ENCODE measurements at places on chromosomes 5 and 9. TPM values are rescaled to one million over a fixed set of nuclear protein-coding genes. Genes with fewer than 3 reads are reported as not detected.
A peak's percentile ranks its signal among the peaks of the same experiment; 100 is the strongest.

DNA sequence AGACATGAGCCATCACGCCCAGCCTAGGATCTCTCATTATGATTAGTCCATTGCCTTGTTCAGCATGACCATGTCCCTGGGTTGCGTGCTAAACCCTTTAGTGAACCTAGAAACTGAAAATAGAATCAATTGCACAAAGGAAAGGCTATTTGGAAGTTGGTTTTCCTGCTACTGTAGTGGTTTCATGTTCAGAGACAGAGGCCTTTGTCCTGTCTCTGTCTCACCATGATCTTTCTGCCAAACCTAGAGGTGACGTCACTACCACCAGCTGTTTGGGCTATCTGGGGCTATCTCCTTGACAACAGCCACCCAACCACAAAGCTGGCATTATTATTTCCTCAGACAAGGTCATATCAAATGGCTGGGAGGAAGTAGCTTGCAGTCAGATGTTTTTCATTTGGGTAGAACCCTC, 4.0 kb upstream of the CDK5RAP2 start:
- no peaks in the 10 kb centered on the region for H3K27me3 ChIP-seq
- H3K4me3 ChIP-seq = no peak overlapping the region

GRCh38 chr9:133225171-133226011, 16.3 kb upstream of the OBP2B start:
- no peak overlapping the region for H3K4me3 ChIP-seq
- no peaks in the 10 kb centered on the region for H3K36me3 ChIP-seq
- peak overlapping the region; percentile 49 for H3K27ac ChIP-seq
- H3K27me3 ChIP-seq = peaks cover 21% of the 10 kb centered on the region

DNA sequence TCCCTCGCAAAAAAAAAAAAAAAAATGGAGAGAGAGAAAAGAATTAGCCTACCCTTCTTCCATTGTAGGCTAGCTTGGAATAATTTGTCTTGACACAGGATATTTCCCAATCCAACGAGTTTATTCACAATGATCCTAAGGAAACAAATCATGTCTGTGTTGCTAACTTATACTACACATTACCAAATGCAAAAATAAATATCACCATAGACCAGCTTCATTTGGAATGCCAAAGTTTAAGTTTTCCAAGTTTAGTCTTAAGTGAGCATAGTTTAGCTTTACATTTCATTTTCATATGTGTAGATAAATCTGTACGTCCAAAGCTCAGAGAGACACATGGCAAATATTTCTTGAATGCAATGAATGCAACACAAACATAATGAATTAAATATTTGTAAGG, 1106.2 kb upstream of the DMAC1 start:
- H3K27ac ChIP-seq = no peak overlapping the region
- no peaks in the 10 kb centered on the region for H3K4me1 ChIP-seq
- no peaks in the 10 kb centered on the region for H3K36me3 ChIP-seq
- H3K27me3 ChIP-seq = peaks cover 4% of the 10 kb centered on the region

ATP10B gene
- not detected for total RNA-seq

PCDHAC2 gene
- total RNA-seq = not detected

TMEM232 gene
- total RNA-seq = 2.6 TPM

DNA sequence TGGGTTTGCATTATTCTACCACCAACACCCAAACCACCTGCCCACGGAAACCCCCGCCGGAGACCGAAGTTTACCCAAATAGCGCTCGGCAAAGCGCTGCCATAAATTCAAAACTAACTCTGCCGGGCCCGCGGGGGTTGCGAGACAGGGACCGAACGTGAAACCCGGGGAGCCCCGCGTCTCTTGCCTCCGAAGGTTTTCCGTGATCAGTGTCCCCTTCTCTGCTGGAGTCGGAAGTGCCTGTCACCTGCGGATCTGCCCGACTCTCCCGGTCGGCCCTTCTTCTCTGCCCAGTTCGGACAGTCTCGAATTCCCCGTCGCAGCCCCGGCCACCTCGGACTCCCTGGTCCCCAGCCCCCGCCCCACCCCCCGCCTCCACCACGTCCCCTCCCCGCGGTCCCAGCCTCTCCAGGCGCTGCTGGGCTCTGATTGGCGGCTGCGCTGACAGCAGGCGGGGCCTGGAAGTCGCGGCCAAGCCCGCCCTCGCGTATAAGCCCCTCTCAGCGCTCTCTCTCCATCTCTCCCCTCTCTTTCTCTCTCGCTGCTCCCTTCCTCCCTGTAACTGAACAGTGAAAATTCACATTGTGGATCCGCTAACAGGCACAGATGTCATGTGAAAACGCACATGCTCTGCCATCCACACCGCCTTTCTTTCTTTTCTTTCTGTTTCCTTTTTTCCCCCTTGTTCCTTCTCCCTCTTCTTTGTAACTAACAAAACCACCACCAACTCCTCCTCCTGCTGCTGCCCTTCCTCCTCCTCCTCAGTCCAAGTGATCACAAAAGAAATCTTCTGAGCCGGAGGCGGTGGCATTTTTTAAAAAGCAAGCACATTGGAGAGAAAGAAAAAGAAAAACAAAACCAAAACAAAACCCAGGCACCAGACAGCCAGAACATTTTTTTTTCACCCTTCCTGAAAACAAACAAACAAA, at the start of gene RORB:
RORB (plus strand) TSS at position 517 of the 929 bp plus-strand sequence. CDS start 642 bp downstream, outside the sequence.
- DNase-seq = no peak
- peak within 1 kb of the TSS; percentile 78 for H3K4me3 ChIP-seq
- H3K27me3 ChIP-seq = peaks cover 64% of the 10 kb centered on the region

- peaks cover 35% of the 10 kb centered on the region for H3K4me1 ChIP-seq
- H3K4me3 ChIP-seq = peak overlapping the region; percentile 92
- no peaks in the 10 kb centered on the region for H3K27me3 ChIP-seq
- no peak for DNase-seq
- H3K27ac ChIP-seq = peak overlapping the region; percentile 95
These were observed 101.1 kb upstream of the NR4A3 start for GRCh38 chr9:99720455-99721050.

DNA sequence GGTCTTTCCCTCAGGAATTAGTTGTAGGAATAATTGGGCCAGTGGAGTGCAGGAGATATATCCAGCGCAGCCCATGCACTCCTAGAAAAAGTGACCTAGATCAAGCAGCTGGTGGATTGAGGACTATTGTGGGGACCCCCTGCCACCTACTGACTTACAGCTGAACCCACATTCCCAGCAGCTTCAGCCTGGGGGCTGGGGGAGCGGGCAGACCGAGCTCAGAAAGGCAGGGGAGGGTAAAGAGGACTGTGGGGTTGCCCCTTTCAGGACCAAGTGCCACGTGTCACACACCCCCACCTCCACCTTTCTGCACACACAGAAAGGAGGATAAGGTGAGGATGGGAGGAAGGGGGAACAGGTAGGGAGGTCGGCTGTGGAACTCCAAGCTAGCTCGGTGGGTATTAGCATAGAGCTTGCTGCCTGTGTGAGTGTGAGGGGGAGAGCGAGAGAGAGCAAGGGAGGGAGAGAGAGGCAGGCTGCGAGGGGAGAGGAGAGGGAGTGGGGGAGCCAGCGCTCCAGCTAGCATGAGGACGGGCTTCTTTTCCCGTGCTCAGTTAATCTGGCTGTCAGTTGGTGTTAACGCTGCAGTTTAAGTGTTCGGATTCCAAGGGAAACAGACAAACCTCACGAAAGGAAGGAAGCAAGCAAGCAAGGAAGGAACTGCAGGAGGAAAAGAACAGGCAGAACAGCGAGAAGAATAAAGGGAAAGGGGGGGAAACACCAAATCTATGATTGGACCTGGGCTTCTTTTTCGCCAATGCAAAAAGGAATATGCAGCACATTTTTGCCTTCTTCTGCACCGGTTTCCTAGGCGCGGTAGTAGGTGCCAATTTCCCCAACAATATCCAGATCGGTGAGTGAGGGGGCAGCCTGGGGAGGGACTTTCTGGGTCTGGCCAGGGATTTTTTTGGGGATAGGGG, at the start of gene GRIA1:
GRIA1 (plus strand) TSS at position 553 of the 920 bp plus-strand sequence.
- H3K4me3 ChIP-seq = no peak within 1 kb of the TSS
- peaks cover 2% of the 10 kb centered on the region for H3K4me1 ChIP-seq
- peak within 1 kb of the TSS; percentile 18 for H3K27ac ChIP-seq
- no peak for DNase-seq
- H3K27me3 ChIP-seq = peaks cover 35% of the 10 kb centered on the region
- H3K36me3 ChIP-seq = no peaks in the 10 kb centered on the region

DNA sequence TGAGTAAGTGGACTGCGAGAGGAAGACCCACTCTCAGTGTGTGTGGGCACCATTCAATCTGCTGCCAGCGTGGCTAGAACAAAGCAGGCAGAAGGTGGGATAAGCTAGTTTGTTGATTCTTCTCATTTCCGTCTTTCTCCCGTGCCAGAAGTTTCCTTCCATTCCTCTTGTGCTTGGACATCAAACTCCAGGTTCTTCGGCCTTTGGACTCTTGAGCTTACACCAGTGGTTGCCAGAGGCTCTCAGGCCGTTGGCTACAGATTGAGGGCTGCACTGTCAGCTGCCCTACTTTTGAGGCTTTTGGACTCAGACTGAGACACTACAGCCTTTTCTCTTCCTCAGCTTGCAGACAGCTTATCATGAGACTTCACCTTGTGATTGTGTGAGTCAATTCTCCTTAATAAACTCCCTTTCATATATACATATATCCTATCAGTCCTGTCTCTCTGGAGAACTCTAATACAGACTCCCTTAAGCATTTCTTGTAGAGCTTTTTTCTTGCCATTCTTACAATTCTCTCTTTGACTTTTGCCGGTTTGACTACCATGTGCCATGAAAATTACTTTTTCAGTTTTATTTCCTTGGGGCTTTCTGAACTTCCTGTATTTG, 494.9 kb downstream of the PRR16 start:
- no peaks in the 10 kb centered on the region for H3K4me1 ChIP-seq
- H3K27me3 ChIP-seq = no peaks in the 10 kb centered on the region
- no peak overlapping the region for H3K27ac ChIP-seq
- no peak overlapping the region for H3K4me3 ChIP-seq
- H3K36me3 ChIP-seq = no peaks in the 10 kb centered on the region
- DNase-seq = no peak

All from naive thymus-derived CD8-positive, alpha-beta T cell (primary cell).